ENCODE measurements at places on chromosomes 11 and 22. TPM values are rescaled to one million over a fixed set of nuclear protein-coding genes. Genes with fewer than 3 reads are reported as not detected.
A peak's percentile ranks its signal among the peaks of the same experiment; 100 is the strongest.

The NLRP6 gene
- not detected for total RNA-seq

The SPI1 gene
- not detected for total RNA-seq

The GNAZ gene
- total RNA-seq = 7.3 TPM

The GGTLC3 gene
- total RNA-seq = not detected

The OR8A1 gene
- not detected for total RNA-seq

The ADAMTS15 gene
- total RNA-seq = 0.47 TPM

The ACTN3 gene
- total RNA-seq = not detected

The IGLL1 gene
- total RNA-seq = not detected

The MICAL3 gene
- 71.3 TPM for total RNA-seq

The VPS26B gene
- 33.1 TPM for total RNA-seq

The GPR83 gene
- total RNA-seq = 0.07 TPM

The TREH gene
- 0.21 TPM for total RNA-seq

GRCh38 chr11:117597071-117597470 lies 199.9 kb downstream of the DSCAML1 start:
- peak; percentile 25 for DNase-seq

DNA sequence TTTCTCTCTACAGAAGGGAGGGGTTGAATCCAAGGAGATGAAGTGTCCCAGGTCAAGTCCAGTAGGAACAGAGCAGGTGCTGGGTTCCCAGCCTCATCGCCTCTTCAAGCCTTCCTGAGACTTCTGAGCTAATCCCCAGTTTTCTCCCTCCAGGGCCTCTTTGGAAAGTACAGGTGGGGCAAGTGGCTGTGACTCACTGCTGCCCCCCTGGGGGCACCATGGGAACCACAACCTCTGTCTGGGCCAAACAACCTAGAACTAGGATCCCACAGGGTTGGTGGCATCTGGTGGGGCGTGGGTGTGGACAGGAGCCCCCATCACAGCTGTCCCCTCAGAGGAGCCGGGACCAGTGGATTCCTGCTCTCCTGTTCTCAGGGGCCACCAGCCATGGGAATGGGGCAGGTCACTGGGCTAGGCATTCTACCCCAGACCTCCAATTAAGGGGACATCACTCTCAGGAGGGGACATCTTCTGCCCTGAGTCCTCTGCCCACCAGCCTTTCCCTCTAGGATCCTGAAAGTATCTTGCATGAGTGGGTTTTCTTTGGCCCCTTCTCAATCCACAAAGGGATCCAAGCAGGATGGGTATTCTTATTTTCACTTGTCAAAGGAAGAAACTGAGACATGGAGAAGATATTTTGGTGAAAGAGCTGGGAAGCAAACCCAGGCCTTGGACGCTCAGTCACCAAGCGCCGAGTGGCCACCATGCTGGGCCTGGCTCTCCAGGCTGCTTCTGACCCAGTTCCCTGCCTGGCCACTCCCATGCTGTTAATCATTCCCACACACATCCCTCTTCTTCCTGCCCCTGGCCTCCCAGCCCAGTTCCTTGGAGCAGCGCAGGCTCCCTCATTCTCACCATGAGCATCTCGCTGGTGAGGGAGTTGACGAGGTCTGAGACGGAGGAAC lies 23.8 kb downstream of the LRRC10B start:
- peak; percentile 63 for DNase-seq

DNA sequence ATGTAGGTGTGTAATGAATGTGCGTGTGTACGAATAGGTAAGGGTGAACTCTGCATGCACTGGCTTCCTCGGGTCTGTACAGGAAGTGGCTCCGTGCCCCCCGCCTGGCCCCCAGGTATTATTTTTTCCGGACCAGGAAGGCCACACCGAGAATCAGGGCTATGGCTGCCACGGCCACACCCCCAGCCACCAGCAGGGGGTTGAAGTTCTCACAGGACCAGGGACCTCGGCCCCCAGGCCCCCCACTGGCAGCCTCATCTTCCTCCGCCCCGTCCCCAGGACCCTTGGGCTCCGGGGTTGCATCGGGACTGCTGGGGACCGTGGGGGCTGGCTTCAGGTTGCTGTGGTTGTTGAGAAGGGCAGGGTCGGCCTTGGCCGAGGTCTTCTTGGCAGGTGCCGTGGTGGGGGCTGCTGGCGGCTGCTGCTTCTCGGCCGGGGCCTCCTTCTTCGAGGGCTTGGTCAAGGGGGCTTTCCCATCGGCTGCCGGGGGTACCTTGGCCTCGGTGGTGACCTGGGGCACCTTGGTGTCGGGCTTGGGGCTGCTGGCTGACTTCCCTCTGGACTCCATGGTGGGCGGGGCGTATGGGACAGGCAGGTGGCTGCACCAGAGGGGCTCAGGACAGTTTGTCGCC lies 1.8 kb downstream of the CEND1 start:
- DNase-seq = no peak

DNA sequence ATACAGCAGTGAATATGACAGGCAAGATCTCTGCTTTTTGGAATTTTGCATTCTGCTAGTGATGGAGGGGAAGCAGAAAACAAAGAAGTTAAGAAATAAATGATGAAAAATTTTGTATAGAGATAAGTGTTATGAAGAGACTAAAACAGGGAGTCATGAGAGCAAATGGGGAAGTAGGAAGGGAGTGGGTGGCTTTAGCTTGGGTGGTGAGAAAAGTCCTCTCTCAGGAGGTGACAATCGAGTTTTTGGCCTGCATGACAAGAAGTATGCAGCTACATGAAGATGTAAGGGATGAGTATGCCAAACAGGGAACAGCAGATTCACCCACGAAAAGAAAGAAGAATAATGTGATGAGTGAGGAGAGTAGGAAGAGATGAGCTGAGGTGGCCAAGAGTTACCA lies 80.7 kb upstream of the MPPED2 start:
- DNase-seq = no peak

DNA sequence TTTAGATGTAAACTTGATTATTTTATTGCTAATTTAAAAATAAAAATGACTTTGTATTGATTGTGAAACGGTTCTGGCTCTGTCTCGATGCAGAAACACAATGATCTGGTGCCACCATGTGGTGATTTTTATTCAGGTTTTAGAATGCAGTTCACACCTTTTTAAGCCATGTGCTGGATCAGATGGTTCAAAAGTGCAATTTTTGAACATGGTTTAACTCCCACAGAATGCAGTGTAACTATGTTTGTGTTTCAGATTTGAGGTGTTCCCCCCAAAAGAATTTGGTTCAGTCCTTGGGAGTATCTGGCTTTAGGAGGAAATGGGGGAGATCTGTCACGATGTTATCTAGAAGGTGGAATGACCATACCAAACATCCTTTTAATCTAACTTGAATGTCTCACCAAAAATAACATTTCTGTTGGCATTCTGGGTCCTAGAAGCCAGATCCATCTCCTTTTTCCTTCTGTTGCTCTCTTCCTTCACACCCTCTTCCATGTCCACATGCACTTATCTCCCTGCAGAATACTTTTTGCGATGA lies 7.9 kb downstream of the MRPL16 start:
- DNase-seq = peak; percentile 60

GRCh38 chr11:15968461-15969130 lies 387.8 kb downstream of the SOX6 start:
- no peak for DNase-seq

DNA sequence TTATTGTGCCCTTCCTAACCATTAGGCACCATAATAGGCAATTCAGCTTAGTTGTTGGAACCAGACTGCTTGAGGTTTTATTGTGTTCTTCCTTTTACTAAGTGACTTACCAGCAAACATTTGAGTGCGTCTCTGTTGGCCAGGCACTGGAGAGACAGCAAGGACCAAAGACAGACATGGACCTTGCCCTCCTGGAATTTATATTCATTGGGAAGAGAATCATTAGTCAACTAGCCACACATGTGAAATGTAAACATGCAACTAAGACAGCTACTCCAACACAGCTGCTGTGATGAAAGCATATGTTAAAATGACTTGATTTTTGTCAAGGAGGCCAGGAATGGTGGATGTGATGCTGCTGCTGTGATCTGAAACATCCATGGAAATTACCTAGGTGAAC lies 106.4 kb downstream of the TRAF6 start:
- no peak for DNase-seq

- no peak for DNase-seq
Measured at GRCh38 chr22:30414525-30415047, 11.0 kb upstream of the MTFP1 start.

DNA sequence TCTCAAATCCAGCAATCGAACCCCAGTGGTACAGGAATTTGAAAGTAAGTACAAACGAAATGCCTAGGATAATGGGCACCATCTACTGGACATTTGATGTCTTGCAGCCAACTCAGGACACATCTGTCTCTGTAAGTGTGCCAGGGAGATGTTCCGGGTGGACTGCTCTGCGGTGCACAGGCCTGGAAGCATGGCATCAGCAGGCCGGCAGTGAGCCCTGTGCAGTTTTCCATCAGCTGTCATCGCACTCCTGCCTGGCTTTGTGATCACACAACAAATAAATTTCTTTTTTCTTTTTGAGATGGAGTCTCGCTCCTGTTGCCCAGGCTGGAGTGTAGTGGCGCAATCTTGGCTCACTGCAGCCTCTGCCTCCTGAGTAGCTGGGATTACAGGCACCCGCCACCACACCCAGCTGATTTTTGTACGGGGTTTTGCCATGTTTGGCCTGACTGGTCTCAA lies 71.0 kb downstream of the JAM3 start:
- peak; percentile 41 for DNase-seq

GRCh38 chr11:58621586-58622262 lies 741 bp upstream of the CNTF start:
- no peak for DNase-seq

GRCh38 chr22:27840436-27840835 lies 38.9 kb upstream of the MN1 start:
- DNase-seq = no peak

- DNase-seq = no peak
Measured at GRCh38 chr11:112966561-112966960, 5.3 kb downstream of the NCAM1 start.

- no peak for DNase-seq
Measured at GRCh38 chr11:71325418-71326327, 73.3 kb upstream of the SHANK2 start.

DNA sequence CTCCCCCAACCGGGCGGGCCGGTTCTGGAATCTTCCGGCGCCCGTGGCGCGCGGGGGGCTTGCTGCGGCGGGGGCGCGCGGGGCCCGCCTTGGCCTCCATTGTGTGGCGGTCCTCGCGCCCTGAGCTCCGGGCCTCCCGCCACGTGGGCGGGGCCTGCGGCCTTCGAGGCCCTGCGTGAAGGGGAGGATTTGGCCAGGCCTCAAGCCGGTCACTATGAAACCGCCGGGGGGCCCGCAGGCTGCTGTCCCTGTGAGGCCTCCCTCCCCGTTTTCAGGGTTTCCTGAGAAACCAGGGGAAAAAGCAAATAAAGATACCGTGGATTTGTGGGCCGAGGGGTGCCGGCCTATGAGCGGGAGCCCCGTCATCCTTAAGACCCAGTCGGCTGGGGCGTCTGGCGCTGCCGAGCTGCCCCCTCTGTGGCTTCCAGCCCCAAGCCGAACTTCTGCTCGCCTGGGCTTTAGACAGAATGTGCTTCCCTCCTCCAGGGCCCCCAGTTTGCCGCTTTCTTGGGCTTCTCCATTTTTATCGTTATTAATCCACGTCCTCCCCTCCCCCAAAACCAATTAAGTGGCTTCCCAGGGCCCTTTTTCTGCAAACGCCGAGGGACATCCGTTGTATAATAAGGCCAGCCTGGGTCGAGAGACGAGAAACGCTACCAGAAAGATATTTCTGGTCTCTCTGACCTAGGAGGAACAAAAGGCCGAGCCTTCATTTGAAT lies 602 bp downstream of the EWSR1 start:
- peak; percentile 36 for DNase-seq

- DNase-seq = no peak
Measured at GRCh38 chr11:112751772-112752171, 209.4 kb upstream of the NCAM1 start.

GRCh38 chr11:69101792-69102695 lies 53.3 kb downstream of the TPCN2 start:
- no peak for DNase-seq

DNA sequence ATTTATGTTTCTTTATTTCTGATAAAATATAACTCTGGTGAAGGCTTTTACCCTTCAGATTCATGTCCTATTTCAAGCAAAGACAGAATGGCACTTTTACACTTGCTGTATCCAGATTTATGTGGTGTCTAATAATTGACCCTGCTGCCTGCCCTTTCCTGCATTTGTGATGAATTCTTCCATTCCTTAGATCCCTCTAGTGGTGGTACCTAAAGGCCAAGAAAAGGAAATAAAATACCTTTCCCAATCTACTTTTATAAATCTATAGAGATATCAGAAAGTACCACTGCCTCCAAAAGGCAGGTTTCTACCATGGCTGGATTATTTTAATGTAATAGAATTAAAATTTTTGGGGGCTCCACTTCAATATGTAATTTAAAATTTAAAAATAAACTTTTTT lies 34.2 kb downstream of the CCDC81 start:
- DNase-seq = no peak

- DNase-seq = no peak
Measured at GRCh38 chr11:67609316-67609715, 2.6 kb downstream of the NDUFV1 start.

GRCh38 chr11:64366751-64367150 lies 7.8 kb downstream of the RPS6KA4 start:
- no peak for DNase-seq

- no peak for DNase-seq
Measured at GRCh38 chr11:11149671-11150459, 203.2 kb downstream of the CSNK2A3 start.

GRCh38 chr11:26584818-26585217 lies 12.8 kb upstream of the MUC15 start:
- DNase-seq = peak; percentile 11

All from Calu3 (cell line).